ENCODE measurements at places on chromosomes 7 and 10.
A peak's percentile ranks its signal among the peaks of the same experiment; 100 is the strongest.

DNA sequence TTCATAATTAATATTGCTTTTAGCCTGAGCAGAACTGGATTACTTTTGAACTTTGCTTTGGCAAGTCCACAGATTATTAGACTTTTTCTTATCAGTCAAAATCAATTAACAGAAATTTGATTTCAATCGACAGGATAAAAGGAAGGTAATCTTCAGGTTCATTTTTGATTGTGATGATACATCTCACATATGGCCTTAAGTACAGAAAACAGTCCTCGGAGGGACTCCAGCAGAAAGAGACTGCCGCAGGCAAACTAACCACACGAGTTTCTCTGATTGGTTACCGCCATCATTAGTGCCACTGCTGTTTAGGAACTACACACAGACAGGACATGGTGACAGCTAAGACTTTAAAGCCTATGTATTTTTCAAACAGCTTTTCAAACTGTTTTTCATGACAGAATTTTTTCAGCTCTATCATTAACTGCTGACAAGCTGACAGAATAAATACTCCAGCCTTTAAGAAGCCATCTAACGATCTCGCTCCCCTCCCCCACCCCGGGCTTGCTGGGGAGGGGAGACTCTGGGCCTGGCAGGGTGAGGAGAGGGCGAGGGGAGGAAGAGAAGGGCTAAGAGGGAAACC is 668.2 kb downstream of the KCNMA1 start:
- no peak for DNase-seq

- no peak for DNase-seq
Observed at GRCh38 chr10:130557181-130557845, 421.1 kb downstream of the GLRX3 start.

DNA sequence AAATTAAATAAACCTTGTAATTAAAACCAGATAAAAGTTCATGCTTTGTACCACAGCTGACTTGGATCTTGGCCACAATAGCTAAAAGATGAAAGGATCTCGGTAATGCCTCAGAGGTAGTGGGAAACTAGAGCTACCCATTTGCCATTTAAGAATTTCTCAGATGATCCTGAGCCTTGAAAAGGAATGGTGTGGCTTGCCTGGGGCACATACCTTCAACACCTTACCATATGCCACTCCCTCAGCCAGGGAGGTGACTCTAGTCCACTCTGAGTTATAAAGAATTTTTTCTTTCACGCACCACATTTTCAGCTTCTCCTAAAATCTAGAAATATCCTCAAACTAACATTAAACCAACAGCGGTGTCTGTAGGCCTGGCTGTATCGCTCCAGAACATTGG is 516.3 kb upstream of the TEX47 start:
- no peak for DNase-seq

- DNase-seq, result no peak
Observed at GRCh38 chr7:55191161-55191925, 172.5 kb downstream of the EGFR start.

DNA sequence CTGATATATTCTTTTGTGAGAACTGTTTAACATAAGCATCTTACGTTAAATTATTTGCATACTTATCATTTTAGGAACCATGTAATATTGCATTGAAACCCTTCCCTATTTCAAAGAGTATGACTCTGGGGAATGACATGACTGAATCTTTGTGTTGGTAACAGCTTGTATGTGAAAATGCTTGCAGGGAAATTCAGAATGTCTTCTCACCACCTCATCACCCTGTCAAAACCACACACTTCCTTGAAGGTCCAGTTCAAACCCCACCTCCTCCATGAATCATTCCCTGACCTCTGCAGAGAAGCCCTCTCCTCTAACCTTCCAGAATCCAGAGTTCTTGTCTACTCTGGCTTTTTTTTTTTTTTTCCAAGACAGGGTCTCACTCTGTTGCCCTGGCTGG is 26.3 kb upstream of the NKX2-3 start:
- no peak for DNase-seq

- DNase-seq, result no peak
Observed at GRCh38 chr10:75466886-75467285, 35.5 kb downstream of the LRMDA start.

DNA sequence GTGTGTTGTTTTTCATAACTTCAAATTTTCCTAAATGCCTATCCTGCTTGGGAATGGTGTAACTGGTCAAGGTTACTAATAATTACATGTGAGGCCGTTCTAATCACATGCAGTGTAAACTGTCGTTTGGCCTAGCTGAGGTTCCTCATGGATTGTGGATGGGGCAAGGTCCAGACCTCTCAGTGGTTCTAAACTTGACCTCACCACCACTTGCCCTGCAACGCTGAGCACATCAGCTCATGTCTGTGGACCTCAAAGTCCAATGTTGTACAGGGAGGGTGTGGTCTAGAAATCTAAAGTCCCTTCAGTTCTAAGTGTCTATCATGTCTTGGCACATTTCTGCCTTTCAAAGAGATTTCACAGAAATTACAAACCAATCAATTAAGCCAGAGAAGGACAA is 15.6 kb downstream of the RBP3 start:
- no peak for DNase-seq

- no peak for DNase-seq
Observed at GRCh38 chr7:127064-127598, 65.2 kb upstream of the FAM20C start.

GRCh38 chr10:102661658-102662028 is 17.4 kb downstream of the TRIM8 start:
- no peak for DNase-seq

DNA sequence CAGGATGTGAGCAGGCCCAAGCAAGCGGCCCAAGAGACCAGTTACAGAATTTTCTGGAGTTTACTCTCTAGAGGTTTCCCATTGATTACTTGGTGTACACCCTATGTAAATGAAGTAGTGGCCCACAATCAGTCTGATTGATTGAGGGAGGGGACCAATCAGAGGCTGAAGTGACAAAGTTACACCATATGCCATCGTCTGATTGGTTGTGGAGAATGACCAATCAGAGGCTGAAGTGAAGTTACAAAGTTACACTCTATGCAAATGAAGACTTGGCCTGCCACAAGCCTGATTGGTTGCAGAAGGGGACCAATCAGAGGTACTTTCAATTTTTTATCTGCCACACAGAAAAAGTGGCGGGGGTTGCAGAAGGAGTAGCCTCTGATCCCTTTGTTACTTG is 83.7 kb downstream of the KIF20B start:
- DNase-seq, result no peak

DNA sequence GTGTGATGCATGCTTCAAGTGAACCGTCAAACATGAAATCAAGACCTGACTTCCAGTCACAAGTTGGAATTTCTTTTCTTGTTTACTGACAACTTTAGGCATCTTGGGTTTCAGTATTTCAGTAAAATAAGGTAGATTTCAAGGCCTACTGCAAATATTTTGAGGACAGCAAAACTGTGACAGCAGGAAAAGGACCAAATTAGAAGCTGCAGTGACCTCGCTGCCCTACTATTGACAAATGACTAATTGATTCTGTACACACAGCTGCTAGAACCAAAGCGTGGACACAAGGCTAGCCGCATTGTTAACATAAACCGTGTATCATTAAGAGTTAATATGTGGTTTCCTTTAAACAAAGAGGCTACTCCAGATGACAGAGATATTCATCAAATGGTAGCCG is 105.7 kb upstream of the SEC61G start:
- no peak for DNase-seq

- no peak for DNase-seq
Observed at GRCh38 chr7:100021297-100021696, 5.9 kb downstream of the ZKSCAN1 start.

GRCh38 chr10:96205580-96205979 is 65.8 kb downstream of the BLNK start:
- DNase-seq, result no peak

DNA sequence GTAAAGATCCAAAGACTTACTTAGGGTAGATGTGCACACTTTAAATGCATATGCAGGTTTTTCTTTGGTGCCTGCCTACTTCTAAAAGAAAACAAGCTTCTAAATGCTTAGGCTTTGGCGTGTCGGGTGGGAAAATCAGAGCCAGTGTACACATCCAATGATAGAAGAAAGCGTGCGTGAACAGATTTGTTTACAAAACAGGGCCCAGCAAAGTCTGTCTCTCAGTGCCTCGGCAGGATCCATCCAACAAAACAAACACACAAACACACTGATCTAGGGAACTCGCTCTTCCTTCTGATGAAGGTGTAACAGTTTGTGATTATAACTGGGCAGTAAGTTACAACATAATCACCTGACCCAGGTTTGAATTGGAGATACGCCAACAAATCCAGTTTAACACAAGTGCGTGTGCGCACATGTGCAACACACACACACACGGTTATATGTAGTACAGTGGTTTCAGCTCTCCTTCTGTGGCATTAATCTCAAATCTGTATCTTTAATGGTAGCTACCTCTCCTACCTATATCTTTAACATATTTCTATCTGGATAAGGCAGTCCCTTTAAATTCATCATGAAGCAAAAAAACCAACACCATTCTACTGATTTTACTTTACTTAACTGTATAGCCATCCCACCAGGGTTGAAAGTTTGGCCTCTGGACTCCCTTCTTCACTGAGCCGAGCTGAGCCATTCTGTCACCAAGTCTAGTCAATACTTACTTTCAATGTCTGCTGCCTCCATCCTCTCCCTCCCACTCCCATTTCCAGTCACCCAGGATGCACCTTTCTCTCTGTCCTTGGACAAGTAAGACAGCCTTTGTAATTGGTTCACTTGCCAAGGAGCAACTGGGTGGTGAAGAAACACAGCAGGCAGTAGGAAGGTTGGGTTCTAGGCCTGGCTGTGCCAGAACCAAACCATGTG is 184.4 kb upstream of the KLF14 start:
- no peak for DNase-seq

DNA sequence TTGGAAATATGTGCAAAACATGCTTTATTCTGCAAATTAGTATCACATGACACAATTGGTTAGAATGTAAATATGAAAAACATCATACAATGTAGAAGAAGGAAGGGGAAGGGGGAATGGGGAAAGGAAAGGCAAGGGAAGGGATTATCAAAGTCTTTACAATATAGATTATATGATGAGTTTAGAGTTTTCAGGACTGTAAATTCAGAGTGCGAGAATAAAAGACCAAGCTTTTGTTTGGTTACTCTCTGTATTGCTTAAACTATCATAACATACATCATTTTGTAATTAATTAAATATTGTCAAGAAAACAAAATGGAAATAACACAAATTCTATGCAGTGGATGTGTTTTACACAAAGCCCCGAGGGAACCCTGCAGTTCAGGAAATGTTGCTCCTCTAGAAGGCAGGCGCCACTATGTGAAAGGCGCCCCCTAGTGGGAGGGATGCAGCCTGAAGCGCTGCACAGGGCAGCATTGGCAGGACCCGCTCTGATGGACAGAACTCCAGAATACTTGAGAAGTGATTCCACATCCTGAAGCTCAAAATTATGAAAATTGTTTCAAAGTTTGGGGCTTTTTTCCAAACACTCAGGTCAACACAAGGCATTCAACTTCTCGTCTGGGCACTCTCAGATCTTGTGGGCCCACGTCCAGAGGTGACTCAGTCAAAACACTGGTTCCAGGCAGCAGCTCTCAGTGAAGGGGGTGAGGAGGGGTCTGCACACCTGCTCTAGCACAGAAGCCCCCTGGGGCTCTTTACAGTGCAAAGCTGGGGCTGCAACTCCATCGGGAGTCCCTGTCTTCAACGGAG is 31.6 kb upstream of the TMEM254 start:
- peak; percentile 46 for DNase-seq

DNA sequence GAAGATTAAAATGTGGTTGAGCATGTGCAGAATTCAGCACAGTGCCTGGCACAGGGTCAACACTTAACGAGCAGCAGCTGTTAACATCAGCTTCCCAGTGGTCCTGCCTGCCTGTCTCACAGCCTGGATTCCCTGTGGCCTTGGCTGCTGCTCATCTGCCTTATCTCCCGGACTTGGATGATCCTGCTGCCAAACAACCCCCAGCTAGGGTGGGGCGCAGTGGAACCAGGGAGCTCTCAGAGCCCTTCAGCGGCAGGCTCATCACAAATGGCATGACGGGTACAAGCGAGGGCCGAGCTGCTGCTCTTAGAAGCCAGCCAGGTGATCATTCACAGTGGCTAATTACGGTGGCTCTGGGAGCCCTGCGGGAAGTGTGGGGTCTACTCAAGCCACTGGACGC is 13.0 kb upstream of the SMARCD3 start:
- no peak for DNase-seq

- no peak for DNase-seq
Observed at GRCh38 chr7:126778101-126778500, 474.6 kb downstream of the GRM8 start.

- DNase-seq, result no peak
Observed at GRCh38 chr10:74585231-74586087, 240.9 kb upstream of the KAT6B start.

- no peak for DNase-seq
Observed at GRCh38 chr7:151851145-151851751, 25.7 kb downstream of the PRKAG2 start.

- DNase-seq, result no peak
Observed at GRCh38 chr10:48802611-48803071, 118.0 kb downstream of the WDFY4 start.

GRCh38 chr7:39259391-39260003 is 281.8 kb downstream of the POU6F2 start:
- no peak for DNase-seq
